ENCODE measurements at places on chromosomes 16 and 17. TPM values are rescaled to one million over a fixed set of nuclear protein-coding genes. Genes with fewer than 3 reads are reported as not detected.

DNA sequence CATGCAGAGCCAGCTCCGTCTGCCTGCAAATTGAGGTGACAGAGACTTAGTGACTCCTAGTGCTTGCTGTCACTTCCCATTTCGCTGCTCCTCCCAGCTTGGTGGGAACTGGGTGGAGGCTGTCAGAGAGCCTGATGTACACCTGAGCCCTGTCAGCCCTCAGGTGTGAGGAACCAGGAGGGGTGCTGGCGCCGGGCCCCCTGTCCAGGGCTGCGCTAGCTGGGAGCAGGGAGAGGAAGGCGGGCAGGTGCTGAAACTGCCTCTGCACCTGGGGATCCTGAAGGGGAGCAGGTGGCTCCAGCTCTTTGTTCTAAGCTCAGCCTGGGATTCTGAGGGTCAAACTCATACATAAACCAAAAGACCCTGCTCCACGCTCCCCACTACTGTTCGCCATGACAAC, 10.8 kb upstream of the WSCD1 start:
- no peak for DNase-seq

- no peak for DNase-seq
Observed at GRCh38 chr17:73338050-73338521, 26.3 kb upstream of the CDC42EP4 start.

GRCh38 chr17:51995797-51996403, 162.6 kb downstream of the CA10 start:
- no peak for DNase-seq

DNA sequence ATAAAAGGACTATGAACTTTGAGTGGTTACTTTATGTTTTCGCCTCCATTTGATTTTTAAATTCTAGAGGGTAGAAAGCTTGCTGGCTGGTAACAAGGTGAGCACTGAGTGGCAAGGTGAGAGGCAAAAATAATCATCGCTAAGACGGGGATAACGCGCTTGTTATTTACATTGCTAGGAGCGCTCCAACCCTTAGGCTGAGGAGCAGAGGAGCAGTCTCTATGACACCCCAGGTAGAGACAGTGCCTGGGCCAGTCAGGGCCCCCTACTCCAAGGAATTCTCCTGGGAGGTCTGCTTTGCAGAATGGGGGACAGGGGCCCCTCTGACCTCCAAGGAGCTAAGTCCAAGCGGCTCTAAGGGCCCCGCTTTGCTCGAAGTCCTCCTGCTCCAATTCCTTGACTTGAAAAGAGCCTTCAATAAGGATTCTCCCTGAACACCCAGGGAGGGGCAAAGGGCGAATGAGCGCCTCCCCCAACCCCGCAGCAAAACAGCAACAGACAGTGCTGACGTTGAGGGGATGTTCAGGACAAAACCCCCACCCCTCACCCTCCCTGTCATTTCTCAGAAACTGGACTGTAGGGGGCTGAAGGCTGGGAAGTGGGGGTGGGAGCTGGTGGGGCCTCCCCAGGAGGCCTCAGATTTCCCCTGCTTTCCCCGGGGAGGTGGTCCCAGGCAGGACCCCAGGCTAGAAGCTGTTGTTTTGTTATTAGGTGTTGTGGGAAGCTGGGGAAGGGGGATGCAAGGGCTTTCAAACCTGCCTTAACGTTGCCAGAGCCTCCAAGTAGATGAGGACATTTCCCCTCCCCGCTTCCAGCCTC, 10.2 kb upstream of the FOXF1 start:
- DNase-seq, result no peak

GRCh38 chr16:66851166-66851964, 7.2 kb downstream of the CA7 start:
- no peak for DNase-seq

DNA sequence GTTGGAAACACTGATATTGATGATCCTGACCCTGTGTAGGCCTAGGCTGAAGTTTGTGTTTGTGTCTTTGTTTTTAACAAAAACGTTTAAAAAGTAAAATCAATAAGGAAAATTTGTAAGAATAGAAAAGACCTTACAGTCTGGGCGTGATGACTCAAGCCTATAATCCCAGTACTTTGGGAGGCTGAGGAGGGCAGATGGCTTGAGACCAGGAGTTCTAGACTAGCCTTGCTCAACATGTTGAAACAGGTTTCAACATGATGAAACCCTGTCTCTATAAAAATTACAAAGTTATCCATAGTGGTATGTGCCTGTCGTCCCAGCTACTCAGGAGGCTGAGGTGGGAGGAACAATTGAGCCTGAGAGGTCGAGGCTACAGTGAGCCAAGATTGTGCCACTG, 18.3 kb upstream of the TOM1L1 start:
- no peak for DNase-seq

The C16orf78 gene
- not detected for total RNA-seq

GRCh38 chr17:64297467-64298088, 34.5 kb upstream of the TEX2 start:
- DNase-seq, result no peak

GRCh38 chr17:36931697-36932382, 5.4 kb upstream of the LHX1 start:
- DNase-seq, result no peak
